ENCODE measurements at places on chromosomes 2 and 18.
A peak's percentile ranks its signal among the peaks of the same experiment; 100 is the strongest.

GRCh38 chr2:38156436-38156835, 80.5 kb upstream of the CYP1B1 start:
- no peak for DNase-seq

- DNase-seq = no peak
These were observed 15.5 kb upstream of the SIX2 start for GRCh38 chr2:45024600-45025291.

- DNase-seq = no peak
These were observed 23.9 kb downstream of the RBMS1 start for GRCh38 chr2:160469621-160470204.

- no peak for DNase-seq
These were observed 118.5 kb upstream of the ALPP start for GRCh38 chr2:232260075-232260474.

GRCh38 chr2:88874063-88874657, 182.7 kb downstream of the RPIA start:
- DNase-seq = peak; percentile 40

- no peak for DNase-seq
These were observed 91.0 kb downstream of the CTIF start for GRCh38 chr18:48629730-48630324.

DNA sequence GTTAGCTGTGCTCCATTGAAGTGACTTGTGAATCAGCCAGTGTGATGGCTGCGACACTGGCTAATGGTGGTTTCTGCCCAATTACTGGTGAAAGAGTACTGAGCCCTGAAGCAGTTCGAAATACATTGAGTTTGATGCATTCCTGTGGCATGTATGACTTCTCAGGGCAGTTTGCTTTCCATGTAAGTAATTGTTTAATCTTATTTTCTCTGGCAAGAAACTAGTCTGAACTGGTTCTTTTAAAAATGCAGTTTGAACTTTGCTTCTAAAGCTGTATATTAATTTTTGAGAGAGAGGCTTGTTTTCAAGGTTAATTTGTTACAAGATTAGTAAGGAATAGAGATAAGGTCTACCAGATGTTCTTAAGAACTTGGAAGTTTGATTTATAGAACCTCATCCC, 46.7 kb downstream of the GLS start:
- no peak for DNase-seq

GRCh38 chr2:3488855-3489763, 30.2 kb downstream of the ADI1 start:
- no peak for DNase-seq

GRCh38 chr2:42953216-42953615, 160.8 kb upstream of the HAAO start:
- DNase-seq = no peak

GRCh38 chr2:207935121-207935990, 90.0 kb downstream of the PLEKHM3 start:
- DNase-seq = no peak

DNA sequence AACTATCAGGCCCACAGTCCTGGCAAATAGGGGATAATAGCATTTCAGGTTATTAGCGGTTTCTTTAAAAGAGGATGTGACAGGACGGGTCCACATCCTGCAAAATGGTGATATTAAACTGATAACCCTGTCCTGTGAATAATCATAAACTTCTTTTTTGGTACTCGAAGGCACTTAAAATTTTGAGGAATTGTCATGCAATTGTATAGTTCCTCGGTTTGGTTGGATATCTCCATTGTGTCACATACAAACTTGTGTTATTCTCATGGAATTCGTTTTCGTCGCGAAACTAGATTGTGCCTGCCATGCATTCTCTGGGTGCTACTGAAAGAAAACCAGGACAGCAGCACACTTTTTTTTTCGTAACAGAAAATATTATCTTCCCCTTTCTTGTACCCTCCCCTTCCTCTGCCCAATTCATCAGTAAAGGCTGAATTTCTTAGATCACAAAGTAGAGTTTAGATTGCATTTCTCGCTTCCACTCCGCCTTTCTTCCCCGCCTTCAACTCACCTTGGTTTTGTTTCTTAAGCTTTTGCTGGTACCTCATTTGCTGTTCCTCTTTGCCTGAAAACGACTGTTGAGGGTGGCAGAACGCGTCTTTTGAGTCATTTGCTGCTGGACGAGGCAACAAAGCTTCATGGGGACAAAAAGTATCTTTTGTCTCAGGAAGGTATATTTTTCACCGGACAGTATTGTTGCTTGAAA, 1.3 kb downstream of the CERS6 start:
- DNase-seq = no peak

DNA sequence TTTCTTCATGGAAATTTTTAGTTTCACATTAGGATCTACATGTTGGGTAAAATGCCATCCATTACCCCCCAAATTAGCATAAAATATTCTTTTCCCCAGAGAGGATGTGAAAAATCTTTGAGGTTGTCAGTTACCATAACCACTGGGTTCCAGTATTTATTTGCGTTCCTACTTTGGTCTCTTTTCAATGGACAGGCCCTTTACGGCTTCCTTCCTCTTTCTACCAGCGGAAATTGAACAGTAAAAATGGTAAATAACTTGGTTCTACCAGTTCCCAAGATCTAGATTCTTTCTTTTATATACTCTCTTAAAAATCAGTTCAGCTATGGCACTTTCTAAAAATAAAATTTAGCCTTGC, 169.2 kb upstream of the APCDD1 start:
- DNase-seq = no peak

DNA sequence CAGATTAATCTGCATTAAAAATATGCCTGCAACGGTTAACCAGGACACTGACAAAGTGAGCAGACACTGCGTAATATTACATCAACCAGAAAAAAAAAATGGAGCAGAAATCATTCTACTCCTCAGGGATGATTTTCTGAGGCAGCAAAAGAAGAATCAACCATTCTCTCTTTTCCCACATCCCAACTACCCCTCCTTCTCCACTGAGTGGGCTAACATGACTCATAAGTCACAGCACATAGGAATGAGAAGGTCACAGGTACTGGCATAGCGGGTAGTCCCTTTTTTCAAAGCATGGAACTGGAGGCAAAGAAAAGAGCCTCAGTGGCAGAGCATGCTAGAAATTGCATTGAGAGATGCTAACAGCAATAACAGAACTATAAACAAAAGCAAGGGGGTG, 54.3 kb upstream of the TSPYL6 start:
- no peak for DNase-seq

DNA sequence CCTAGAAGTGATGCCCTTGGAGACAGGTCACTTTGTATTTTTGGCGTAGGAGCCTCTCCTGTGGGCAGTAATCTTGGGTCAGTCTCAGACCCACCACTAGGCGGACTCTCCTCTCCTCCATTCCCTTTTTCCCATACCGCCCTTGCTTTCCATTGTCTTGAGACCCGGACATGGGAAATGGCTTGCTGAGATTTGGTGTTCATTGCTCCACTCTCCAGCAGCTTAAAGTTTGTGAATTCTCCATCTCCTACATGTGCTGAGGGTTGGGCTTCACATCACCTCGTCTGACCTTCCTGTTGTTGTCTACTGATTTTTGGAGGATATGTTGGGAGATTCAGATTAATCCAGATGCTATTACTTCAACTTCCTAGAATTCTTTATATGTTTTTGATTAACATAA, 159.2 kb upstream of the RAB12 start:
- no peak for DNase-seq

DNA sequence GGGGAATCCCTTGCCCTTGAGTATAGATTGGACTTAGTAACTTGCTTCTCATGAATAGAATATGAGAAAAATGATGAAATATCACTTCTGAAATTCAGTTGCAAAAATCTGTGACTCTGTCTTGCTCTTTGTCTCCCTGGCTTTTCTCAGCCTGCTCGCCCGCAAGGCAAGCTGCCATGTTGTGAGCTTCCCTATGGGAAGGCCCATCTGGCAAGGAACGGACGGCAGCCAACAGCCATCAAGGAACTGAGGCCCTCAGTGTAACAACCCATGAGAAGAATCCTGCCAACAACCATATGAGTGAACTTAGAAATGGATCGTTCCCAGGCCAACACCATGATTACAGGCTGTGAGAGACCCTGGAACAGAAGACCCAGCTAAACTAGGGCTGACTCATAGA, 58.4 kb upstream of the PGAP1 start:
- no peak for DNase-seq

GRCh38 chr2:63544017-63544627, 44.2 kb downstream of the WDPCP start:
- peak; percentile 7 for DNase-seq

DNA sequence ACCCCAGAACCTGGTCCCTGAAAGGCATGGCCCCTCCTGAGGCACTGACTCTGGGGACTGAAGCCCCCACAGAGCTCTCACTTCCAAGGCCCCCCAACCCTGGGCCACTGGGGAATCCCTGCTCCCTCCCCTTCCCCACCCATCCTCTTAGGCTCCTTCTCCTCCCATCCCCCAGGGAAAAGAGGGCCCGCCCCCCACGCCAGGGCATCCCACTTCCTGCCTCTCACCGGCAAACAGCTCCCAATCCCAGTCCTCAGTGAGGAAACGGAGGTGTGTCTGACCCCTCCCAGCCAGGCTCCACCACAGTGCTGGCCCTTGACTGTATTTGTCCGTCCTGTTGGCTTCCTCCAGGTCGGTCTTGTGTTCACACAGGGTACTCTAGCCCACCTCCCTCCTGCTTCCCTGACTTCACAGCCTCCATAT, 35.0 kb upstream of the PTMA start:
- peak; percentile 41 for DNase-seq

GRCh38 chr2:28821295-28821958, 10.8 kb downstream of the SPDYA start:
- DNase-seq = peak; percentile 9

DNA sequence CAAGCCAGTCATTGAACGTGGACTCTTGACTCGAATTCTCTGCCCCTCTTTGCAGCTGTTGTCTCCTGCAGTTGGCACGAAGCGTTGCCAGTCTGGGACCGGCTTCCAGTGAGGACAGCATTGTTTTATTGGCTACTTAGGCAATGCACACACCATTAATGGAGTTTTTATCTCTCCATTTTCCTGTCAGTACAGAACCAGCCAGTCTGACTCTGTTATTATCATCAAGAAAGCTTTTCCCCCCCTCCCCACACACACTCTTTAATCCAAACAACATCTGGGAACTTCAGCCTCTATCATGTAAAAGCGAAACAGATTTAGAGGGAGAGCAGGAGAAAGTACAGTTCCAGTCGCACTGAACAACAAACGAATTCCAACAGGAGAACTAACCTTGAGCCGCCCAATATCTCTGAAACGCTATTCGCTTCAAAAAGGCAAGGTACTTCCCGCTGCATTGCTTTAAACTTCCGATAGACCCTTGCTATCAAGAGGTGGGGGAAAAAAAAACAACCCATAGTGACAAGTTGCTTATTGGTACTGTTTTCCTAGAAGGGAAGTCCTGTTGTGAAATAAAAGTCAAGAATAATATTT, 38.2 kb downstream of the ACVR1 start:
- peak; percentile 70 for DNase-seq

GRCh38 chr18:59024829-59025228, 114.9 kb upstream of the SEC11C start:
- DNase-seq = no peak

GRCh38 chr18:70973626-70974025, 684.8 kb downstream of the SOCS6 start:
- no peak for DNase-seq

- DNase-seq = no peak
These were observed 56.9 kb downstream of the LIMS1 start for GRCh38 chr2:108591163-108591562.

- DNase-seq = no peak
These were observed 16.7 kb downstream of the PDCD1 start for GRCh38 chr2:241842067-241842415.

DNA sequence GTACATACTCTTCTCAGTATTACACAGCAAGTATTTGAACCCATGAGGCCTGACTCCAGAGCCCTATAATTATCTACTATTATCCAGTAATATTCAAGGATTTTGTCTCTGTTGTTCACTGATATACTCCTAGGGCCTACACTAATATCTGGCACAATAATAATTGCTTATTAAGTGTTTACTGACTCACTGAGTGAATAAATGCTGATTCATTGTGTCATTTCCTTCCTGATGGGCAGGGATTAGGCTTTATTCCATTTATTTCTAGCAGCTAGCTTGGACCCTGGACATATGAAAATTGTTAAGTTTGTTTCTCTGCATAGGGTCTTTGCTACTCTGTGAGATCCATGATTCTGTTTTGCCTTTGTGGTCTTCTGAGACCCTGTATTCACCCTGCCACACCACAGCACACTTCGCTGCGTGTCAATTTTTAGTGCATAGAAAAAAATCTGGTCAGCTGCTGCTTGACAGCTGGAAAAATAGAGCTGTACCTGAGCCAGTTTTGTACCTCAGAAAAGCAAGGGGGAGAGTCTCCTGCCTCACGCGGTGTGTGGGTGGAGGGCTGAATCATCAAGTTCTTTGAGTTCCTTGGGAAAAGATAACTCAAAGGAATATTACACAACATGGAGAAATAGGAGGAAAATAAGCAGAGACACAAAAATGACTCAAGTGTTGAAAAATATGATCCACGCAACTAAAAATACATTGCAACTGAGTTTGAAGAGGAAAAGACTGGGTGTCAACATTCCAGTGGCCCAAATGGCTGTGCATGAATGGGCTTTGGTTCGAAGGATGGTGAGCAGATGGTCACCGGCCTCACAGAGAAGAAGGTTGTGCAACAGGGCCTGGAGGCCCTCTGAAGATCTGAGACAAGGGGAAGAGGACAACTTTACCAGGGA, 18.9 kb upstream of the DPP4 start:
- no peak for DNase-seq

DNA sequence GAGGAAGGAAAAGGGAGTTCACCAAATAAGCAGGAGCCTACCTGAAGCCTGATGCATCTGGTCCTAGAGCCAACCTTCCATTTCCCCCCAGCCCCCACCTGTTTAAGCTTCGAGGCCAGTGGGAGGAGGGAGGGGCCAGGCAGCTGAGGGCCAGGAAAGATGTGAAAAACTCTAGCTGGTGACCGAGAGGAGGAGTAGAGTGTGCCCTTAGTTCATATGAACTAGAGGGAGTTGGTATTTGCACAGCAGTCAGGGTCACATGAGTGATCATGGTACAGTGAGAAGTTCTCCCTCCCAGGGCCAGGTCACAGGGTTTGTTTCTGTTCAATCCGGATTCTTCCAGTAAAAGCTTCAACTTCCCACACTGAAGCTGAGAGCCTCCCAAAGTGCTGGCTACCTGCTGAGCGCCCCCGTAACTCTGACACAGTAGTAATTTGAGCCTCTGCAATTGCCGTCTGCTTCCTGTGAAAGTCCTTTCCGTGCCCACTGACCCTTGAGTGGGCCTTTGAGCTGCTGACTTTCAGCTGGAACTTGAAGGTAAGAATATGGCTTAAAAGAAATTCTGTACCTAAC, at the start of gene SULT1C2:
TSS of gene SULT1C2 (plus strand) at position 362 of the 573 bp plus-strand sequence. CDS start 4,773 bp downstream, outside the sequence.
- peak; percentile 43 for DNase-seq

DNA sequence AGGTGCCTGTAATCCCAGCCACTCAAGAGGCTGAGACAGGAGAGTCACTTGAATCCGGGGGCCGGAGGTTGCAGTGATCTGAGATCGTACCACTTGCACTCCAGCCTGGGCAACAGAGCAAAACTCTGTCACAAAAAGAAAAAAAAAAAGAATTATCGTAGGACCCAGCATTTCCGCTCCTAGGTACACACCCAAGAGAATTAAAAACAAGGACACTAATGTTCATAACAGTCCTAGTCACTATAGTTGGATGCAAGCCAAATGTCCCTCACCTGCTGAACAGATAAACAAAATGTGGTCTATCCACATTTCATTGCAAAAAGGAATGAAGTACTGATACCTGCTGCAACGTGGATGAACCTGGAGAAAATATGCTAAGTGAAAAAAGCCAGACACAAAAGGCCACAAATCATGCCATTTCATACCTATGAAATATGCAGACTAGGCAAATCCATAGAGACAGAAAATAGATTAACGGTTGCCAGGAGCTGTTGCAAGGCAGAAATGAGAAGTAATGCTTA, 21.2 kb downstream of the ADRA2B start:
- peak; percentile 4 for DNase-seq
